ENCODE measurements at places on chromosomes 12 and 14.

GRCh38 chr12:124538194-124539082 lies 29.0 kb downstream of the NCOR2 start:
- no peak for DNase-seq

- no peak for DNase-seq
These were observed 93.7 kb downstream of the KCNMB4 start for GRCh38 chr12:70459786-70460185.

DNA sequence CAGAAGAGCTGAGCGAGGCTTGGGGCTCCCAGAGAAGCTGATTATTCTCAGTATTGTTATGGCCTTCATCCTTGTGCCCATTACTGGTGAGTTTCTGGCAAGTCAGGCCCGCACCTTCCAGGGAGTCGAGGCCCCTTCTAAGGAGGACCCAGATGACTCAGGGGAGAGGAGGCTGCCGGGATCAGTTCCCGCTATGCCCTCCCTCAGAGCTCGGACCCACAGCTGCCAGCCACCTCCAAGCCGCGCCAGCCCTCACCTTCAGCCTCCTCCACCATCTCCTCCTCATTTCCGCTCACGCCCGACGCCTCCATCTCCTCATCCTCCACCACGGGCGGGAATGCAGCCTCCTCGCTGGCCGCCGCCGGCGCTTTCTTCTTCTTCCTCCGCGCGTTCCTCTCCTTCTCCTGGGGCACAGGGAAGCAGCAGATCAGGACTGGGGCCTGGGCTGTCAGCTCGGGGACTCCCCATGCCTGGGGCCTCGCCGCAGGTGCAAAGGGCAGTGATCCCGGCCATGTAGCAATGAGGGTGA lies 83.2 kb downstream of the RFLNA start:
- DNase-seq, result no peak

DNA sequence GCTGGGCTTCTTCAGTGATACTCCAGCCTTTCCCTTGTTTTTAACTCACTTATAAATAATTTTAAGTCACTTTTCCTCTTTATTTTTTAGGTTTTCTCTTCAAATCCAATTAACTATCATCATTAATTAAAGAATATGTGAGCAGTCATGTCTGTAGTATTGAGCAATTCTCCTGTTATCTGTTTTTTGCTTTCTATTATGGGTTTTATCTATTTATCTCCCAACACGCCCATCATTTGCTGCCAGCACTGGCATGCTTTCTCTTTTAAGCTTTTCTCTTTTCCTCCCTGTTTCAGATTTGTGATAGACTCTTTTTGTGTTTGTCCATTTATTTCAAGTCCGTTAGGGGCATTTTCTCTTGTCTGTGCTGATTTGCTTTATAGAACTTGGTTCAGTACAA lies 72.3 kb downstream of the CRADD start:
- DNase-seq, result no peak

DNA sequence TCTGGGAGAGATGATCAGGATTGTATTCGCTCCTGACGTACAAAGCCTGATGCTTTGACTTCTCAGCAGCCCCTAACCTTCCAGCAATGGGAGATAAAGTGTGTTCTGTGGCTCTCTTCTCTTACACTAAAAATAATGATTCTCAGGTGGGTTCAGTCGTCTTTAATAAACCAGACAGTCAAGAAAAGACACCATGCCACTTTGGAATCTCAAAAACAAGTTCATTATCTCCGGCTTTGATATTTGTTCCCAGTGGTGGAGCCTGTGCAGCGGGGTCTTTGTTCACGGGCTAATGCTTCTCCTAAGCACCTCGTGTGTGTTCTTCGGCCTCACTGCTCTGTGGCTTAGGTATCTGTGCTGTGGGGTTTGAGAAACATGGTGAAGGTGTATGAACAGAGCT lies 1.6 kb downstream of the ACVR1B start:
- DNase-seq, result no peak

- no peak for DNase-seq
These were observed 128.7 kb downstream of the TMX1 start for GRCh38 chr14:51368721-51369163.

DNA sequence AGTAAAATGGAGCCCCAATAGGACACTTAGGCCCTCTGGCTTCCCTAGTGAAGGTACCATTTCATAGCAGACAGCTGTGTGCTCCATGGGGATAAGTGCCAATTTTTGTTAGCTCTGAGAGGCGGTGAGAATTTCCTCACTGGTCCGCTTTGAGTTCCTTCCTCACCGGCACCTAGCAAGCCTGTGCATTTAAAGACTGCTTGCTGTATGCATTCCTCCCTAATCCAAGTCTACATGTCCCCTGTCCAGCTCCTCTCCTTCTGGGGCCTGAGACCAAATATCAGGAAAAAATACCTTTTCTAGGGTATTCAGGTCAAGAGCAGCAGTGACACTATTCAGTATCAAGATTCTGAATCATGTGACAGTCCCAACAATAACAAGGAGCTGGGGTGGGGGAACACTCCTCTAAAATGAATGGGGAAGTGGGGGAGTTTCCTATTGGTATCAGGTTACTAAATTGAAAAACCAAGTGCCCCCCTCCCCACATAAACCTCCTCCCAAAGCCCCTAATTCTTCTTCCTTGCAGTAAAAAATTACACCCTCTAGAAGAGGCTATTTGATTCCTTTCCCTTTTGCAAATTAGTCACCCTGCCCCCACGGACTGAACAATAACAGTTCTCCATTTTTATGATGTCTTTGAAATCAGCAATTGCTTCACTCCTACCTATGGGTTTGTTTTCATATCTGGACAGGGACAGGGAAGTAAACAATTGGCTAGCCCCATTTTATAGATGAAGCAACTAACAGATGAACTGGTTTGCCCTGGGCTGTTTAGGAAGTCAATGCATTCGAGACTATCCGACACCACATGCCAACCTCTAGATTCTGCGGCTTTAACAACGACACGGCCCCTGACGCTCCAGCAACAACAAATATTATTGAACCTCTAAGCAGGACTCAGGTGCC lies 28.9 kb downstream of the BCL11B start:
- DNase-seq, result no peak

- DNase-seq, result no peak
These were observed 62.8 kb downstream of the HRK start for GRCh38 chr12:116818341-116818856.

DNA sequence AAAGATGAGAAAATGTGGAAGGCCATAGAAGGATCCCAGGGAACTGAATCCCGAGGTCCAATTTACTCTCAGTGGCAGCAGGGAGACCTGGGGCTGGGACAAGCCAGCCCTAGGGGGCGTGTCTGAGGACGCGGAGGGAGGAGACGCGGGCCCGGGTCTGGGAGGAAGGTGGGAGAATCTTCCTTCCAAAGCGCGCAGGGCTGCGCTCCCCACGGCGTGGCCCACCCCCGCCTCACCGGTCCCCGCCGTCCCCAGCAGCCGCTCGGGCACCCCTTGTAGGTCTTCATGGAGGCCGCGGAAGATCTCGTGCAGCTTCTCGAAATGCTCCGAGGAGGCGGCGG lies 323 bp downstream of the VTI1B start:
- DNase-seq, result peak; percentile 37

DNA sequence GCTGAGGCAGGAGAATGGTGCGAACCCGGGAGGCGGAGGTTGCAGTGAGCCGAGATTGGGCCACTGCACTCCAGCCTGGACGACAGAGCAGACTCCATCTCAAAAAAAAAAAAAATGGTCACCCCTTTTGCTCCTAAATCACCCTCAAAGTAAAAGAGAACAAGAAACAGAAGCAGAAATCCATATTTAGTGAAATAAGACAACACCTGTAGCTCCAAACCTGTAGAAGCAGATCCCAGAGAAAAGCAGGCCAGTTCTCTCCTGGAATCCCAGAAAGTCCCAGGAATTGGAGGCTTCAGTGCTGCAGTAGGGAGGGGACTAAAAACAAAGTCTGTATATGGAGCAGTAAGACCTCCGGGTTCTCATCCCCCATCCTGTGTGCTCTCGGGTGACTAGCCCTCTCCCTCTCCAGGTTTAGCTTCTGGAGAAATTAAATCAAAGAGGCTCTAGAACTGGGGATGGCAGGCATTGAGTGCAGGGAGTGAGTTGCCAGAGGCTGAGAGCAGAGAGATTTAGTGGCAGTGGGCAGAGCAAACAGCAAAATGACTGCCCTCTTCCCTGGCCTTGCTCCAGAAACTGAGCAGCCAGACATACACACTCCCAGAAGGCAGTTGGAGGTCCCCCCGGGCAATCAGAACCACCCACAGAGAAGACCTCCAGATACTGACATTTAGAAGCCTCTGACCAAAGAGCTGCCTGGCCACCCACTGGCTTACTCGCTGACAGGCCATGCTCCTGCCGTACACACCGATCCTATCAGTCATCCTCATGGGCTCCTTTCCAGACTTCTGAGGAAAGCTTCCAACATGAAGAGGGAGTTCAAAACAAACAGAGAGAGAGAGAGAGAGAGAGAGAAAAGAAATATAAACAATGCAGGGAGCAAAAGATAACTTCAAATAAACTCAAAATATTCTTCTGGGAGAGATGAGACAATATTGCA lies 6.3 kb upstream of the MLXIP start:
- DNase-seq, result no peak

DNA sequence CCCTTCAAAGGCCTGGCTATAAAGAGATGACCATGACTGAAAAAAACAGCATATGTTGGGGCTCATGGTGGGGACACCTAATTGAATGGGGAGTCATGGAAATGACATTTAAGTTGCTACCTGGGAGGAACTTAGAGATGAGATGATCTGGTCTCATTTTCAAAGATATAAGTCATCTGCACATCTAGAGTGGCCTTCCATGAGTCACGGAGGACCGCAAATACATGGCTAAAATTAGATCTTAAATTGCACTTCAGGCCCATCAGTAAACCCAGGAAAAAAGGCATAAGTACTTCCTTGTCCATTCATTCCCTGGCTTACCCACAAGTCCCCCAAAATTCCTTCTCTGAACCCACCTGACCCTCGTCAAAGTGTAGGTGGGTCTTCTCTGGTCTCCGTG lies 53.4 kb downstream of the SPTB start:
- DNase-seq, result no peak

DNA sequence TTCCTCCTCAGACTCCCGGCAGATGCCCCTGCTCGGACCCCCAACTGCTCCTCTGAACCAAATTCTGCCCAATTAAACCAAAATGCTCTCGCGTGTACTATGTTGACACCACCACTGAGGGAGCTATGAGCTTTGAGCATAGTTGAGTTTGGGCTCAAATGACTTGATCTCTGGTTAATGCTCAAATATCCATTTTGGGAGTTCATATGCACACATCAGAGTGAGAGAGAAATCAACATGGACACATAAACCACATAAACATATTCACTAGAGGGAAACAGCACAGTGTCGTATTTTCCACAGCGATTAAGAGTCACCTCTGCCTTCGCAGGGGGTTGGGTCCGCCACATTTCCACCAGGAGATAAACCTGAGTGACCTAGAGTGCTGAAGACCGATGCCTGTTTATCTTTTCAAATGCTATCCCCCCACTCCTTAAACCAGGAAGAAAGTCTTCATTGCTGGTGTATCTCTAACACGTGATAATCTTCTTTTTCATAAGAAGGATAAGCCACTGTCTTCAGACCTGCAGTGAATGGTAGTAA lies 59.4 kb upstream of the FOXN3 start:
- DNase-seq, result no peak

- DNase-seq, result no peak
These were observed 121.0 kb upstream of the VRK1 start for GRCh38 chr14:96676166-96676565.

GRCh38 chr14:59333668-59334067 lies 131.5 kb downstream of the GPR135 start:
- no peak for DNase-seq

- DNase-seq, result peak; percentile 58
These were observed 9.3 kb downstream of the PGF start for GRCh38 chr14:74945852-74946658.

GRCh38 chr14:69093631-69094421 lies 59.1 kb downstream of the DCAF5 start:
- no peak for DNase-seq

GRCh38 chr12:23552417-23552816 lies 397.1 kb downstream of the SOX5 start:
- DNase-seq, result no peak

DNA sequence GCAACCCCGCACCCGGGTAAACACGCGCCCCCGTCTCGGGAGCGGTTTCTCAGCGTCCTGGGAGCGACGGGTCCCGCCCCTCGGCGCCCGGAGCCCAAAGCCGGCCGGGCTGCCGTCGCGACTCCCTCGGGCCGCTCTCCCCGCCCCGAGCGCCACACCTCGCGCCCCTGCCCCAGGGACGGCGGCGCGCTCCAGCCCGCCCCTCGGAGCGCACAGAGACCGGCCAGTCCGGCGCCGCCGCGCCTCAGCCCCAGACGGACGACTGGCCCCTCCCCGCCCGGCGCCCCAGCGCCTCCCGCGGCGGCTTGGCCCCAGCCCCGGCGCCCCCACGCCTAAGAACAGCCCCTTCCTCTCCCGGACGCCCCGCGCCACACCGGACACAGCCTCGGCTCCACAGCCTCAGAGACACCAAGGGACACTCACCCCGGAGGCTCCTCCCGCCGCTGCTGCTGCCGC lies 411 bp downstream of the BTBD7 start:
- DNase-seq, result peak; percentile 7

DNA sequence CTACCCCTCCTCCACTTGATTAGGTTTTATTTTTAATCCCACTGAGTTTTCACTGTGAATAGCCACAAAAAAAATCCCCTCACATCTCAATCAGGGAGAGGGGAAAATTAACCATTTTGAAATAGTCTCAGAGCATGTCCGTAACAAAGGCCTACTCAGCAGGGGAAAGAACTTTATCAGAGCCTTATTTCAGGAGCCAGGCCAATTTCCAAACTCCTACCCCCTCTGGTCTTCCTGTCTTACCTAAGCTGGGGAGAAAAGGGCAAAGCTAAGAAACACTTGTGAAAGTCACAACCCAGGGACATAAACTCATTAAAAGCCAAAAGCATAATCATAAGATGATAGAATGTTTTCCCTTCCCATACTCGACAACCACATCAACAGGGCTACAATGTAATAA lies 260.3 kb upstream of the DIO3 start:
- DNase-seq, result no peak

GRCh38 chr12:105099356-105099755 lies 8.2 kb upstream of the WASHC4 start:
- DNase-seq, result no peak

GRCh38 chr12:124768452-124769162 lies 95.1 kb downstream of the SCARB1 start:
- no peak for DNase-seq

DNA sequence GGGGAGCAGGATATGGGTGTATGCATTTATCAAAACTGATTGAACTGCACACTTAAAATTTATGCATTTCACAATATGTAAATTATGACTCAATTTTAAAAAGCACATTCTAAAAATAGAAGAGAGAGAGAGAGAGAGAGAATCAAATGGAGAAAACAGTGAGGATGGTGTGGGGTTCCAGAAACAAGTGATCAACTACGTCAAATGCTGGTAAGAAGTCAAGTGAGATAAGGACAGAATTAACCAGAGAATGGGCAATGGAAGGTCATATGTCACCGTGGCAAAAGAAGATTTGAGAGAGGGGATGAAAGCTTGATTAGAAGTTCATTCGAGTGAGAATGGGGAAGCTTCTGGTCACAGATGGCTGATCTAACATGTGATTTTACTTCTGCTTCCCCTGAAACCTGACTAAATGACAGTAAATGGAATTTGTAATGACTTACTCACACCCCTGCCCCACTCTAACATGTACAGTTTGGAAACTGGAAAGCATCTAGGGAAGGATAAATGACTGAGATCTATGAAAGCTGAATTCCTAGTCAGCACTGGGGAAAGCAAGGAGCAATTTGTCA lies 276.5 kb upstream of the AMIGO2 start:
- no peak for DNase-seq

GRCh38 chr14:22769369-22769768 lies 2.9 kb downstream of the OXA1L start:
- DNase-seq, result no peak

Data from stimulated activated CD4-positive, alpha-beta T cell treated with anti-CD3 and anti-CD28 coated beads, TNF-alpha, amount 100 ng/mL, for 1 hour (primary cell).